ENCODE measurements at places on chromosomes 2 and 18.
A peak's percentile ranks its signal among the peaks of the same experiment; 100 is the strongest.

GRCh38 chr18:76494231-76495005 lies 624 bp downstream of the ZNF516 start:
- no peak for DNase-seq

- DNase-seq = no peak
These were observed 137.1 kb upstream of the TWIST2 start for GRCh38 chr2:238710787-238711186.

DNA sequence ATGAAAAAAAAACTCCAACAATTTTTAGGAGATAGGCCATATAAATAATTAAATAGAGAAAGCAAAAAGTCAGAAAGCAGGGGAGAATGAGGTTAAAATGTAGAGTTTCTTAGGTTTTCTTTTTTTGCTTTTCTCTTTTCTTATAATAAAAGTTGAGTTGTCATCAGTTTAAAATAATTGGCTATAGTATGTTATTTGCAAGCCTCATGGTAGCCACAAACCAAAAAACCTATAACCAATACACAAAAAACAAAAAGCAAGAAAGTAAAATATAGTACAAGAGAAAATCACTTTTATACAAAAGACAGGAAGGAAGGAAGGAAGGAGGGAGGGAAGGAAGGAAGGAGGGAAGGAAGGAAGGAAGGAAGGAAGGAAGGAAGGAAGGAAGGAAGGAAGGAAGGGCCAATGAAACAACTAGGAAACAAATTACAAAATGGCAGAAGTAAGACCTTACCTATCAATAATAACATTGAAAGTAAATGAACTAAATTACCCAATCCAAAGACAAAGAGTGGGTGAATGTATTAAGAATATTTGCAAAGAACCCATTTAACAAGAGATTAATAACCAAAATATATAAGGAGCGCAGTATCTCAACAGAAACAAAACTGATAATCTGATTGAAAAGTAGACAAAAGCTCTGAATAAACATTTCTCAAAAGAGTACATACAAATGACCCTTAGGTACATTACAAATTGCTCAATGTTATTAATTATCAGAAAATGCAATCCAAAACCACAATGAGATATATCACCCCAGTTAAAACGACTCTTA lies 541.3 kb upstream of the LRRTM4 start:
- DNase-seq = no peak

DNA sequence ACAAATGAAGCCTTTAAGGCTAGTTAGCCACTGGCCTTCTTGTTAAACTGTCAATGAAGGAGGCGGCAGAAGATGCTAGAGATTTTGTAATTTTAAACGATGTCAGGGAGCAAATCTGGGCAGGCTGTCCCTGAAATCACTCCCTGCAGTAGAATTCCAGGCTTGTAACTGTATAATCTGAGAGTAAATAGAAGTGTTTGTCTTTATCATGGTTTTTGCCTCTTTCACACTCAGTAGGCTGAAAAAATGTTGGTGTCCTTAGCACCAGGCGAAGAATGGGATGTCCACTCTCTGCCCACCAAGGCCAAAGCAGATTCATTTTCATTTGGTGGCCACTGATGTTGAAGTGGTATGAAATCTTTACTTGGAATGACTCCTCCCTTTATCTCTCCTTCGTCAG lies 136.9 kb upstream of the THSD7B start:
- no peak for DNase-seq

- DNase-seq = no peak
These were observed 18.6 kb downstream of the NRXN1 start for GRCh38 chr2:51013079-51013932.

DNA sequence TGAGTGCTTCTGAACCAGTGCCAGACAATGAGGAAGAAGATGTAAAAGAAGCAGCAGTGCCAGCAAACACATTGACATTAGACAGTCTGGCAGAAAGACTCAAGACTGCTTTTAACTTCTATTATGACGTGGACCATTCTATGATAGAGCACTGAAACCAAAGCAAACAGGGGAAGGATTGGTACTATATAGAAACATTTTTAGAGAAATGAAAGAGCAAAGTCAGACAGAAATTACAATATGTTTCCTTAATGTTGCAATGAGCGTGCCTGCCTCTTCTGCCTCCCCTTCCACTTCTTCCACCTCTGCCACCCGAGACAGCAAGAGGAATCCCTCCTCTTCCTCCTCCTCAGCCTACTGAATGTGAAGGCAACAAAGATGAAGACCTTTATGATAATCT lies 39.7 kb downstream of the DHX57 start:
- DNase-seq = no peak

DNA sequence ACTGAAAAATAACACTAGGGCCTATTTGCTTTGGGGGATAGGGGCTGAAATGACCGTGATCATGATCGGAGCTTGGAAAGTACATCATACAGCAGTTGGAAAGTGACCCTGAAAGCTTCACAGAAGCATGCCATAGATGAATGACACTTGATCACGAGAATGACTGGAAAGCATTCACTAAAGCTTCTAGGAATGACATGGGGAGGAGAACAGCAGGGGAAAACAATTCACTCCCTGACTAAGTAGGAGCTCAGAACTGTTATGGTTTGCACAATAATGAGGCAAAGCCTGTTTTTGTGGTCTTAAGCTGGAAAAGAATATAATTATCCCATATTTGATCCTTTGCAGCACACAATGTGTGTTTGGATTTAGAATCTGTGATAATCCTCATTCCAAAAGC lies 237.5 kb downstream of the NOL4 start:
- no peak for DNase-seq

GRCh38 chr18:62880673-62881364 lies 165.5 kb downstream of the PHLPP1 start:
- DNase-seq = no peak

GRCh38 chr2:38070438-38070837 lies 5.5 kb downstream of the CYP1B1 start:
- DNase-seq = no peak

DNA sequence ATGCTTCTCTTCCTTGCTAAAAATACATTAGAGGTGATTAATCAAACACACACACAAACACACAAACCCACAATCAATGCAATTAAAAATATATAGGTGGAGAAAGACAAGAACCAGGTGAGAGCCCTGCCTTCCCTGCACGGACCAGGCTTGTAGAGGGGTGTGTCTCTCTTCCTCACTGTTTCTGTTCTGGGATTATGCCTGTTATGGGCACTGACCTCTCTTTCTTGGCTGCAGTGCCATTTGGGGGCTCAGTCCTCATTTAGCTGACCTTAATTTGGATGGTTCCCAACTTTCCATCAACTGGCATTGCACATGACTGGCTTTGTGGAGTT lies 89.8 kb downstream of the SH3RF3 start:
- no peak for DNase-seq

GRCh38 chr2:138502255-138503086 lies 901 bp downstream of the SPOPL start:
- DNase-seq = no peak

DNA sequence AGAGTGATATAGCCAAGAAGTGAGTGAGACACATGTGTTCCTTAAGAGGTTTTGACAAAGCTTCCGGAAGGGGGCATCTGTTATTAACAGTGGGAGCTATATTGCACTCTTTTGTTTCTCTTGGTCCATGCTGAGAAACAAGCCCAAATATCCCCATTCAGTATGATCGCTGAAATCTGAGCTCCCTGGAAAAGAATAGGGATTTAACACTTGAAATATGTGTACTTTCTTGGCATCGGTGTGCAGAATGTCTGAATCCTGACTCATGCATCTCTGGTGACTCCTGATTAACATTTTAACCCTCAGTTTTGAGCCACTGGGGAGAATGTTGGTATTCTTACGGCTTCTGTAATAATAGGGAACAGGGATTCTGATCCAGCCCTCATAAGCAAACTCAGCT lies 448.1 kb downstream of the TSN start:
- no peak for DNase-seq

GRCh38 chr2:238883421-238883901 lies 35.6 kb downstream of the TWIST2 start:
- DNase-seq = no peak

GRCh38 chr2:48114256-48114655 lies 208.0 kb upstream of the FBXO11 start:
- peak; percentile 38 for DNase-seq

GRCh38 chr18:68121826-68122225 lies 593.1 kb downstream of the TMX3 start:
- no peak for DNase-seq

- no peak for DNase-seq
These were observed 72.8 kb downstream of the SFXN5 start for GRCh38 chr2:72998724-72999123.

- DNase-seq = no peak
These were observed 128.0 kb downstream of the EPHA4 start for GRCh38 chr2:221444106-221444505.

DNA sequence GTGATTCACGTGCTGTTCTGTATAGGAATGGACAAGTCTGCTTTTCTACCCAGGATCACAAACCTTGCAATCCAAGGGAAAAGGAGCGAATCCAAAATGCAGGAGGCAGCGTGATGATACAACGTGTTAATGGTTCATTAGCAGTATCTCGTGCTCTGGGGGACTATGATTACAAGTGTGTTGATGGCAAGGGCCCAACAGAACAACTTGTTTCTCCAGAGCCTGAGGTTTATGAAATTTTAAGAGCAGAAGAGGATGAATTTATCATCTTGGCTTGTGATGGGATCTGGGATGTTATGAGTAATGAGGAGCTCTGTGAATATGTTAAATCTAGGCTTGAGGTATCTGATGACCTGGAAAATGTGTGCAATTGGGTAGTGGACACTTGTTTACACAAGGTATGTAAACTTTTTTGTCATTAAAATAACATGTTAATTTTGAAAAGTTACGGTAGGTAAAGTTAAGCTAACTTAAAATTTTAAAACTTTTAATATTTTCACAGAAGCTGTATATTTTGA lies 33.0 kb downstream of the PPM1B start:
- no peak for DNase-seq

GRCh38 chr2:80080957-80081356 lies 223.6 kb downstream of the LRRTM1 start:
- no peak for DNase-seq

- DNase-seq = no peak
These were observed 42.3 kb downstream of the RFX8 start for GRCh38 chr2:101432411-101433181.

DNA sequence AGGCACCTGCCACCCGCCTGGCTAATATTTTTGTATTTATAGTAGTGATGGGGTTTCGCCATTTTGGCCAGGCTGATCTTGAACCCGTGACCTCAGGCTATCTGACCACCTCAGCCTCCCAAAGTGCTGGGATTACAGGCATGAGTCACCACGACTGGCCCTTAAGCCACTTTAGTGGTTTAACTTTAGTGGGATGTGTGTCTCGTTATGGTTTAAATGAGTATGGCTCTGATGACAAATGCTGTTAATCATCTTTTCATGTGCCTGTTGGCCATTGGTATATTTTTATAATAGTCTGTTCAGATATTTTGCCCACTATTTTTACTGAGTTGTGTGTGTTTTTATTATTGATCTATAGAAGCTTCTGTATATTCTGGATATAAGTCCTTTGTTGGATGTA lies 205.9 kb downstream of the MYO1B start:
- DNase-seq = no peak

- DNase-seq = no peak
These were observed 283.2 kb upstream of the MEX3C start for GRCh38 chr18:51480407-51481261.

DNA sequence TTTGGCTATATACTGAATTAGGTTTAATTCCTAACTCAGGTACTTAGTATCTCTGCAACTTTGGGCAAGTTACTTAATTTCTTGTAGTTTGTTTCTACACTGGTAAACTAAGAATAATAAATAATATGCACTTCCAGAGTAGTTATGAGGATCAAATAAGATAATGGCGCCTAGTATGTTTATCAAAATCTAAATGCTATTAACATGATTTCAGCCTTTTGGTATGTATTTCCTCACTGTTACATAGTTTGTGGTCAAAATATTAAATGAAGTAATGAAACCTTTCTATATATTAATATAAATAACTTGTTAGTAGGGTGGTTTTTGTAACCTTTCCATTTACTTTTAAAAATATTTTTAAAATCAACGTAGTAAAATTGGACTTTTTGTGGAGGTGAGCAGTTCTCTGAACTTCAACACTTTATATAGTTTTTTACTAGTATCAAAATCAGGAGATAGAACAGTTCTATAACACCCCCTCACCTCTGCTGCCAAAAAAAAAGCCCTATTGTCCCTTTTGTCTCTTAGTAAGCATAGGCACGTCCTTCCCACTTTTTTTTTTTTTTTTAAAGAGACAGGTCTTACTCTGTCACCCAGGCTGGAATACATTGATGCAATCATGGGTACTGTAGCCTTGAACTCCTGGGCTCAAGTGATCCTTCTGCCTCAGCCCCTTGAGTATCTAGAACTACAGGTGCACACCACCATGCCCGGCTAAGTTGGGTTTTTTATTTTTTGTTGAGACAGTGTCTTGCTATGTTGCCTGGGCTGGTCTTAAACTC lies 44.8 kb downstream of the RAB3GAP1 start:
- DNase-seq = no peak

DNA sequence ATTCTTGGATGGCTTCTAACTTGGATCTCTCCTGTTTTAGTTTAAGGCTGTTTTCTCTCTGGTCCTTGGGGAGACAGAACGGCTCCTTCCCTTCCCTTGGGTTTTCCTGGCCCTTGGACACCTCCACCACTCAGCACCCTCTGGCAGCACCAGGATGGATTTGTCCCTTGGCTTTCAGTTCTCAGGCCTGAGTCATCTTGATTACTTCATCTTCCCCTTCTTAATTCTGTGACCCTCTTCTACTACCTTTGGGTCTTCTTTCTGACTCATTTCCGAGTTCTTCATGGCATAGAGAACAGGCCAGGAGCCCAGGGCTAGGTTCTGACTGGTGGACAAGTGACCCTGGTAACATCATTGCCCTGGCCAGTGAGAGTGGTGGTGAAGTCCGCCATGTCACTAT lies 14.9 kb downstream of the IGFBP2 start:
- no peak for DNase-seq

GRCh38 chr2:47869859-47870595 lies 36.3 kb downstream of the FBXO11 start:
- no peak for DNase-seq

DNA sequence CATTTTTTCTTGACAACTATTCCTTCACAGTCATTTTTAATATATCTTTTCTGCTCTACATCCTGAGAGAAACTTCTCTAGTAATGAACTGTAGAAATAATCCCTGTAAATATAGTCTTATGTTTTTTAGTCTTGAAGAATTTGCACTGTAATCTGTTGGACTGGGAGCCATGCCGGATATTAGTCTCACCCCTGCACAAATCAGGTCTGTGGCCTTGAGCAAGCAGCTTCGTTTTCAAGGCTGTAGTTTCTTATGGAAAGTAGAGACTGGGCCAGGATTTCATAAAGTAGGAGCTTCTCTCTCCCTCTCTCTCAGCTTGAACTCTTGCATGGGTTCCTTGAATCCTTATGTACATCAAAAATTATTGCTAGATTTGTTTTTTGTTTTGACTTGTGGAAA lies 8.7 kb downstream of the FARP2 start:
- DNase-seq = no peak

DNA sequence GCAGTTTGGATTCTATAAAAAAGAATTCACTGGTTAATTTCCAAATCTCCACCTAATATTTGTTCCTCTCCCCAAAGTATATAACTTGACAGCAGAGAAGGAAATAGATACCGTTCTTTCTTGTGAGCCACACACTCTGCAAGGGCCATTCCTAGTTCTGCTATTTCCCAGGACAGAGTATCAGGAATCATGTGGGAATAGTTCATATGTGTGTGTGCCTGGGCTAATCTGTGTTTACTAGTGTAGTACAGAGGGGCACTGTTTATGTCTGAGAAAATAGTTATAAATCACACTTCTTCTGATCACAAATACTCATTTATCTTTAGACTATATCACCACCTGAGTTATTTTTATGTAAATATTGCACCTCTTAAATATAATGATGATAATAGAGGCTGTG lies 296.7 kb downstream of the ARHGAP15 start:
- no peak for DNase-seq
